Mesothelial cell of epicardium (in vitro differentiated cells): ENCODE measurements at places on chromosomes 6 and 20.

- DNase-seq, result no peak
These were observed 158.6 kb upstream of the MLN start for GRCh38 chr6:33962246-33963027.

GRCh38 chr20:32651537-32651936, 22.2 kb downstream of the C20orf203 start:
- no peak for DNase-seq

GRCh38 chr6:62284725-62285124, 1.3 kb downstream of the KHDRBS2 start:
- no peak for DNase-seq

DNA sequence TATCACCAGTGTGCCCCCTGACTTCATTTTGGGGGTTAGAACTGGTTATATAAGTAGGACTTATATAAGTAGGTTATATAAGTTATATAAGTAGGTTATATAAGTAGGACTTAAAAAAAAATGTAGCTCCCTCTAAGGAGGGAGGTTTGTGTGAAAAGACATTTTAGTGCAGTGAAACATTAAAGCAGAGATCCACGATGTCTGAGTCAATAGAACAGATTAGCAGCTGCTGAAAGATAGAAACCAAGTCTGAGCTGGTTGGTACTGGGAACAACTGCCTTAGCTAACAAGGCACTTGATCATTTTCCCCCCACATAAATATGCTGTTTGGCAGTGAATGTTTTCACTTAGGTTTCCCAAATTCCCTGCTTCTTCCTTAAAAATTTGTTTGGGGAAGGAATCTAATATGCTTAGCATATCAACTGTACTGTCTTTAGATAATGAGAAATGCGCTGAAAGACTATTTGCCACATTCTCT, 2.1 kb upstream of the RPS12 start:
- no peak for DNase-seq
